ENCODE measurements at places on chromosomes 12 and 14. TPM values are rescaled to one million over a fixed set of nuclear protein-coding genes. Genes with fewer than 3 reads are reported as not detected.

- DNase-seq = no peak
Measured at GRCh38 chr14:44940211-44940610, 21.5 kb downstream of the KLHL28 start.

Gene SYT10
- not detected for polyA plus RNA-seq

DNA sequence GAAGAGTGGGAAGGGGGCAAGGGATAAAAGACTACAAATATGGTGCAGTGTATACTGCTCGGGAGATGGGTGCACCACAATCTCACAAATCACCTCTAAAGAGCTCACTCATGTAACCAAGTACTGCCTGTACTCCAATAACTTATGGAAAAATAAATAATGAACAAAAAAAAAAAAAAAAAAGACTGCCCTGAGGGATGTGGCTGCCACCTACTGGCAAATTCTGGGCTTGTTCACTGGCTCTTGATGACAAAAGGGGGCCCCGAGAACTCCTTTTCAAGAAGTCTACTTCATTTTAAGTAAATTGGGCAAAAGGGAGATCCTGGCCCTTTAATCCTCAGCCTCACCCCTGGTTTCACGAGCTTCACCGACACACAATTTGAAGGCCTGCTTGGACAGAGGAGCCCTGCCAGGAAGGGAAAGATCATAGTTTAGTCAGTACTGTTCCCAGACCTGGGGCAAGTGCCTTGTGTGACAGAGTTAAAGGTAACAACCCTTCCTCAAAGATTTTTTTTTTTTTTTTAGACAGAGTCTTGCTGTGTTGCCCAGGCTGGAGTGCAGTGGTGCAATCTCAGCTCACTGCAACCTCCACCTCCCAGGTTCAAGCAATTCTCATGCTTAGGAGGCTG lies 26.1 kb upstream of the STAC3 start:
- DNase-seq = no peak

Gene KCNH5
- 0.24 TPM for polyA plus RNA-seq

GRCh38 chr14:104998801-104999200 lies 13.2 kb downstream of the CLBA1 start:
- no peak for DNase-seq

DNA sequence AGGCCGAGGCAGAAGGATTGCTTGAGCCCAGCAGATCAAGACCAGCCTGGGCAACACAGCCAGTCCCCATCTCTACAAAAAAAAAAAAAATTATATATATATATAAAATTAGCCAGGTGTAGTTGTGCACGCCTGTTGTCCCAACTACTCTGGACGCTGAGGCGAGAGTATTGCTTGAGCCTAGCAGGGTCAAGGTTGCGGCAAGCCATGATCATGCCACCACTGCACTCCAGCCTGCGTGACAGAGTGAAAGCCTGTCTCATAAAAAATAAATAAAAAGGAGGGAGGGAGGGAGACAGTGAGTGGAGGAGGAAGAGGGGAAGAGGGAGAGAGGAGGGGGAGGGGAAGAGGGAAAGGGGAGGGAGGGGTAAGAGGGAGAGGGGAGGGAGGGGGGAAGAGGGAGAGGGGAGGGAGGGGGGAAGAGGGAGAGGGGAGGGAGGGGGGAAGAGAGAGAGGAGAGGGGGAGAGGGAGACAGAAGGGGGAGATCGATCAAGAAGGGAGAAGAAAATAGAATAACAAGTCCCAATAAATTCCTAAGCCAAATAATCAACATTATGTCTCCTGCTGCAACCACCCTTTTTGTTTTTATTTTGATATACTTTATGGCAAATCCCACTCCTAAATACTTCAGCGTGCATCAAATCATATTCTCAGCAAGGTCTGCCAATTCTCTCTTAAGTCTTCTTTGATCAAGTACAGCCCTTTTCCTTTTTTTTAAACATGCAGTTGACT lies 163.9 kb downstream of the MED13L start:
- no peak for DNase-seq

Gene PIWIL1
- not detected for polyA plus RNA-seq

Gene C14orf132
- 47.7 TPM for polyA plus RNA-seq
